ENCODE measurements at places on chromosomes 4 and X. TPM values are rescaled to one million over a fixed set of nuclear protein-coding genes. Genes with fewer than 3 reads are reported as not detected.
A peak's percentile ranks its signal among the peaks of the same experiment; 100 is the strongest.

Gene FDCSP
- total RNA-seq: not detected

DNA sequence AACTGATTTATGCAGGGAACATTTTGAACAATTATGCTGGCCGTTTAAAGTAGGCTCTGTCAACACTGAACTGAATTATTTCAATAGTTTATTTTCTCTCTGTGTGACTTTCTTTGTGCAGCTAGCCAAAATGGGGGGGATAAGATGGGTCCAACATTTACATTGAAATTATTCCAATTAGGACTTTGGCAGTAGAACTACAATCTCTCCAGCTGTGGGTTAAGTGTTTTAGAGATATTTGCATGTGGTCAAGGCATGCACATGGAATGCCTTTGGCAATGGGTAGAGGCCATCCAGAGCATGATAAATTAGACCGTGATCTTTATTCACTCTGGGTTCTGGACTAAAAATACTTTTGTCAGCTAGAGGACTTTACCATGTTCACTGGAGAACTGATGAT lies 107.9 kb upstream of the ELOVL6 start:
- H3K27me3 ChIP-seq: 0 out of 2 replicates have a peak, but pooled peaks cover 3% of the 10 kb centered on the region
- no peak overlapping the region for H3K27ac ChIP-seq
- DNase-seq: no peak
- H3K4me1 ChIP-seq: no peaks in the 10 kb centered on the region
- no peaks in the 10 kb centered on the region for H3K36me3 ChIP-seq

DNA sequence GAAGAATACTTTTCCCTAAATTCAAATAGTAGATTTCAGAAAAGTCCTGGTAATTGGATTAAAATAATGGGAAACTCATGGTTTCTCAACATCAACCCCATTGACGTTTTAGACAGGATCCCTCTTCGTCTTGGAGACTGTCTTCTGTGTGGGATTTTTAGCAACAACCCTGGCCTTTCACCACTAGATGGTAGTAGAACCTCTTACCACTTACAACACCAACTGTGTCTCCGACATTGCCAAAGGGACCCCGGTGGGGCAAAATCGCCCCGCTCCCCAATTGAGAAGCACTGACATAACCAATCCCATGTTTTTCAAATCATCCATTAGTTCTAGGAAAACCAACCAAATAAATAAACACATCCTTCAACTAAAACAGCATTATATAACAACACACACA lies 16.9 kb upstream of the ANOS1 start:
- H3K27me3 ChIP-seq: no peaks in the 10 kb centered on the region
- H3K4me3 ChIP-seq: no peak overlapping the region
- no peaks in the 10 kb centered on the region for H3K4me1 ChIP-seq
- DNase-seq: peak; percentile 15

GRCh38 chr4:75030649-75031235 lies 97.8 kb downstream of the PARM1 start:
- H3K36me3 ChIP-seq: no peaks in the 10 kb centered on the region
- no peak overlapping the region for H3K27ac ChIP-seq

DNA sequence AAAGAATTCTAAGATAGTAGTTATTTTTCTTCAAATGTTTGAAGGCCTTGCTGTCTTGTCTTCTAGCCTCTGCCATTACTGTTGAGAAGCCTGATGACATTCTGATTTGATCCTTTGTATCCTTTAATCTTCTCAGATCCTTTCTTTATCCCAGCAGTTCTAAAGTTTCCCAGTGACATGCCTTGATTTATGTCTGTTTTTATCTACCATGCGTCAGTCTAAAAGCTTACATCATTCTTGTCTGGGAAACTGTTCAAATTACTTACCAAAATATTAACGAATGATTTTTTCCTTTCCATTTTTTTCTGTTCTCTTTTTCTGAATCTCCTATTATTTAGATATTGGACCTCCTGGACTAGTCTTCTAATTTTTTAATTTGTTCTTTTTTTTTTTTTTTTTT lies 78.3 kb upstream of the HELT start:
- no peaks in the 10 kb centered on the region for H3K27me3 ChIP-seq
- no peaks in the 10 kb centered on the region for H3K4me1 ChIP-seq
- no peak for DNase-seq
- H3K36me3 ChIP-seq: no peaks in the 10 kb centered on the region
- no peak overlapping the region for H3K27ac ChIP-seq
